ENCODE measurements at places on chromosomes 2 and 18.

- DNase-seq: no peak
Measured at GRCh38 chr2:172564376-172564775, 8.5 kb downstream of the PDK1 start.

DNA sequence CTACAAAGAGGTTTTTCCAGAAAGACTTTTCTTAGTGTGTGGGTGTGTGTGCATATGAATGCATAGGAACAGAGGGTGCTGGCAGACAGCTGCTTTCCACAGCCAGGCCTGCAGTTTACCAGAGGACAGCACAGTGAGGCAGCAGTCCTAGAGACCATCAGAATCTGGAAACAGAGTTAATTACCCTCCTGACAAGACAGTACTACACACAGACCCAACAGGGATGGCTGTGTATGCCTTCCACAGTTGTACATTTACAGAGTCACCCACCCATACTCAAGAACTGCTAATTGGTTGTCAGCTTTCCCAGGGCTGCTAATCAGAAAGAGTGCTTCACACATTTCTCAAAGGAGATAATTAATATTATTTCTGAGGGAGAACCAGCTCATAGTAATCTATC is 104.7 kb downstream of the FEZ2 start:
- DNase-seq: no peak

GRCh38 chr2:238693337-238694093 is 154.4 kb upstream of the TWIST2 start:
- no peak for DNase-seq

- no peak for DNase-seq
Measured at GRCh38 chr2:147760984-147761383, 83.8 kb upstream of the ACVR2A start.

DNA sequence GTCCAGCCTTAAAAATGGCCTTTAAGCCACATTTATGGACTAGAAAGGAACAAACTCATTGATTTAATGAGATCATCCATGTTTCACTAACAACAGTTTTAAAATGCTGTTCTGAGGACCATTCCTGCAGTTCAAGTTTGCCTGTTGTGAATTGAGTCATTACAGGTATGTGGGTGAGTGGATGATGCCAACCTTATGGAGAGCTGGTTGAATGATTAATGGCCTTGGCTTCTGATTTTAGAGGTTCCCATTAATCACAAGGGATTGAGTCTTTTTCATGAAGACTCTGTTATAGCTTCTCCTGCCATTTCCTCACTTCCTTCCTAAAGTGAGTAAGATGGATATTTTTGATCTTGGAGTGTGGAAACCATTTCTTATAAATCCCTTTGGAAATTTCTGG is 459.8 kb upstream of the SLC14A2 start:
- no peak for DNase-seq

GRCh38 chr2:181300600-181301291 is 156.4 kb upstream of the ITGA4 start:
- DNase-seq: no peak

- DNase-seq: no peak
Measured at GRCh38 chr18:72470391-72470790, 73.8 kb downstream of the CBLN2 start.

GRCh38 chr18:3885209-3885792 is 435.3 kb downstream of the TGIF1 start:
- DNase-seq: peak; percentile 14

- peak; percentile 42 for DNase-seq
Measured at GRCh38 chr2:64019083-64019974, at the start of gene VPS54. TSS of gene VPS54 (minus strand) at chr2:64019428. CDS start at chr2:63983999, 35,429 bp downstream.

DNA sequence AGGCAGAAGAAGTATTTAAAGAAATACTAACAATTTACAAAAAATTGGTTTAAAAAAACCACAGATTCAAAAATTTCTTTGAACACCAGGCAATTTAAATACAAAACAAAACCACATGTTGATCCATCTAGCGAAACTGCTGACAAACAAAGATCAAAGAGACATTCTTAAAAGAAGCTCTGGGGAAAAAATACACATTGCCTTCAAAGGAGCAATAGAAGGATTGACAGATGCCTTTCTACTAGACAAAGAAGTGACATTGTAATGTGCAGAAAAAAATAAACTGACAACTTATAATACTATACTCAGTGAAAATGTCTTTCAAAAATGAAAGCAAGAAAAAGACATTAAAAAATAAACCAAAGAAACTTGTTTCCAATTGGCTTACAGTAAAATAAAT is 12.6 kb upstream of the EIF2AK3 start:
- no peak for DNase-seq

GRCh38 chr2:230634146-230634545 is 78.5 kb upstream of the CAB39 start:
- DNase-seq: no peak

DNA sequence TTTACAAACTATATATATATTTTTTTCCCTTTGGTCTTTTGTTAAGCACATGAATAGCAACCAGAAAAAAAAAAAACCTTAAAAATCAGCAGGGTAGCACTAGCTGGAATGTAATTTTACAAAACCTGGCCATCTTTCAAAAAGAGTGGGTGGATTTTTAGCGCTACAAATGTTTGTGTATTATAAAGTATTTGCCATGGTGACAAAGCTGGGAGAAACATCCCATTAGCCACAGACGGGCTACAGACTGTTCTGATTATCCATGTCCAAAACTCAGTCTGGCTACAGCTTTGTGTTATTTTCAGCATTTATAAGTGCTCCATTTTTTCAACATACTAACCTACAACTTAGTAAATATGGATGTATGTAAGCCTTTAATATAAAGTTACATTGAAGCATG is 249.5 kb upstream of the TANK start:
- DNase-seq: no peak

DNA sequence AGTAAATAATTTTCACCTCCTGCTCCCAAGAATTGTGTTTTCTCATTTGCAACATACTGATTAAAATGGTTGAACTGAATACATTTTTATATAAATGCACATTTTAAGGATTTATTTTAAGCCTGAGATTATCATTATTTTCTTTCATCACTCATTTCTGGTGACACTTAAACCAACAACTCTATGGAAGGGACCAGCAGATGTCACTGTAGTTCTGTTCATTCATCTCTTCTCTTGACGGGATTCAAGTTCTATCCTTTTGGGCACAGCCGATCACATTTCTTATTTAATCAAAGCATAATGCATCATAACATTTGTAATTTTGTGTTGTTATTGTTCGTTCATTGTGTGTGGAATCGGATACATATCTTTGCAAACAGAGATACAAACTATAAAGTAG is 417.9 kb downstream of the HRH4 start:
- DNase-seq: no peak

DNA sequence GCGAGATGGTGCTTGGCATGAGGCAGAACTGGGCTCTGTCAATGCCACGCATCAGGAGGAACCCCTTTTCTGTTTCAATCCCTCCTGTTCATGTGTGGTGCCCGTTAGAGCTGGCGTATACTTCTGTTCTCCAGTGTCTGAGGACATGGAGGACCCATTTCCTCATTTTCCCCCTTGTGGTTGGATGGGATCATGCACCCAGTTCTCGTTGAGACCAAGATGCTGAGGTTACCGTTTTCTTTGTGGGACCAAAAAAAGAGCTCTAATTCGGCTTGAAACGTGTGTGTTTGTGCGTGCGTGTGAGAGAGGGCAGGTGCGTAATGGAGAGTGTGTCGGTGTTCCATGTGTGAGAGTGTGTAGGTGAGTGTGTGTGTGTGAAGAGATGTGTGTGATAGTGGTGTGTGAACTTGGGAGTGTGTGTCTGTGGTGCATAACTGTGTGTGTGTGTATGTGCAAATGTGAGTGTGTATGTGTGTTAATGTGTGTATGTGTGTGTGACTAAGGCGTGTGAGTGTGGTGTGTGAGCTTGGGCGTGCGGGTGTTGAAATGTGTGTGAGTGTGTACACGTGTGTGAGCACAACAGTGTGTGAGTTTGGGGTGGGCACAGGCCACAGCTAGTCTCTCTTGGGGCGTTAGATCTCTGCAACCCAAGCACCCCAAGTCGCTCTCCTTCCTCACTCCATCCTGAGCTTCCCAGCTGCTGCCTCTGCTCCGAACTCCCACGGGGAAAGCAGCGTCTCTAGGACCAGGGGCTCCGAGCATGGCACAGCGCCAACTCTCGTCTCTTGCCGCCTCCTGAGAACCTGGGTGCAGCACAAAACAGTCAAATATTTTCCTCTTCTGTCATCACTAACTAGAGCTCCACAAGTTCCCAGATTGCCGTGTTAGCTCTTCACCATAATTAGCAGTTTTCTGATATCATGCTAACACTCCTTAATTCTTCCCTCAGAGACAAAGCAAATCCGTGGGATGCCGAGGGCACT is 75.8 kb downstream of the LONRF2 start:
- no peak for DNase-seq

GRCh38 chr2:86622519-86623042 is 1.1 kb downstream of the RNF103 start:
- DNase-seq: no peak

- DNase-seq: no peak
Measured at GRCh38 chr2:178886006-178886405, 78.8 kb upstream of the TTN start.

- DNase-seq: no peak
Measured at GRCh38 chr2:216365518-216365917, 6.8 kb downstream of the MARCHF4 start.

DNA sequence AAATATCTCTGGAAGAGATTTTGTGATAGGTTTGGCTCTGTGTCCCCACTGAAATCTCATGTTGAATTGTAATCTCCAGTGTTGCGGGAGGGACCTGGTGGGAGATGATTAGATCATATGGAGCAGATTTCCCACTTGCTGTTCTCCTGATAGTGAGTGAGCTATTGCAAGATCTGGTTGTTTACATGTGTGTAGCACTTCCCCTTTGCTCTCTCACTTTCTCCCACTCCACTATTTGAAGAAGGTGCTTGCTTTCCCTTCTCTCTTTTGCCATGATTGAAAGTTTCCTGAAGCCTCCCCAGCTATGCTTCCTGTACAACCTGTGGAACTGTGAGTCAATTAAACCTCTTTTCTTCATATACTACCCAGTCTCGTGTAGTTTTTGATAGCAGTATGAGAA is 97.0 kb upstream of the FN1 start:
- DNase-seq: no peak

DNA sequence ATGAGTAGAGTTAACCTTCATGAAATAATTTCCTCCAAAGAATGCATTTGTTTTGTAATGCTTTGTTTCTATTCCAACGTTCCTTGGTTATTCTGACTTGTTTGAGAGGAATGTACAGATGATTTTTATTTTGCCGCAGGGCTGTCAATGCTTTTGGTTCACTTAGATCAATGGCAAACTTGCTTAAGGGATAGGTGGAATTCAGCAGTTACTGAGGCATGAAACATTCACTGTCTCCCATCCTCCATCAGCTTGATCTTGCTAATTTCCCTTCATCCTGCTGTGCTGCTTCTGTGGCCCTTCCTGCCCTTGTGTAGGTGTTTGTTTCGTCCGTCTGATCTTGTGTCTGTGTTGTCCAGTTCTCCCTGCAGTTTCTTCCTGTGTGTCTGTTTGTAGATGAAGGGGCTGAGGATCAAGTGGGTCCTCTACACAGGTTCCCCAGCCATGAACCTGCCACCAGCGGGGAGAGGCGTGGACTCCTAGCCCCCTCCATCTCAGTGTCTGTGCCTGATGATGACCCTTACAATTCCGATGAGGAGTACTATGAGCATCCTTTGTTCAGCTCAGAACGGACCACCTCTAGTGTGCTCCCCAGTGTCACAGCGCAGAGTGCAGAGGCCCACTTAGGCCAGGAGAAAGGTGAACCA is 84.2 kb upstream of the UNC80 start:
- DNase-seq: no peak

- no peak for DNase-seq
Measured at GRCh38 chr2:114499101-114499500, 56.7 kb downstream of the DPP10 start.

- no peak for DNase-seq
Measured at GRCh38 chr18:63753676-63754075, 21.5 kb upstream of the SERPINB7 start.

DNA sequence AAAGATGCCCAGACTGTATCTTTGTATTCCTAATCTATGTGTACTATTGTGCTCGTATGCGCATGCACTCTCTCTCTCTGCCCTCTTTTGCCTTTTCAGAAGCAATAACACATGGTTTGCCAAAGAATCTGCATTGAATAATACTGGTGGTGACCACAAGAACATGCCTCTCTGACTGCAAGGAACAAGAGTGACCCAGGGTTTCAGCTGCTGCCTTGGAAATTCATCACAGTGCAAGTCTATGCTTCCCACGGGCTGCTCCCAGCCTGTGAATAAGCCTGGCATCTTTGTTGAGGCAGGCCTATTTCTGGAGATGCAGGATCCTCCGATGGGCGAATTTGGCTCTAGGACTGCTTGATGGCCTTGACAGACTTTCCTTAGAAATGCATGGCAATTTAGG is 689.4 kb upstream of the FANCL start:
- DNase-seq: no peak

GRCh38 chr18:67924656-67925055 is 408.1 kb upstream of the DSEL start:
- DNase-seq: no peak

GRCh38 chr18:8822643-8823042 is 117.3 kb downstream of the MTCL1 start:
- DNase-seq: no peak

- DNase-seq: no peak
Measured at GRCh38 chr18:9835825-9836224, 49.9 kb upstream of the TXNDC2 start.

DNA sequence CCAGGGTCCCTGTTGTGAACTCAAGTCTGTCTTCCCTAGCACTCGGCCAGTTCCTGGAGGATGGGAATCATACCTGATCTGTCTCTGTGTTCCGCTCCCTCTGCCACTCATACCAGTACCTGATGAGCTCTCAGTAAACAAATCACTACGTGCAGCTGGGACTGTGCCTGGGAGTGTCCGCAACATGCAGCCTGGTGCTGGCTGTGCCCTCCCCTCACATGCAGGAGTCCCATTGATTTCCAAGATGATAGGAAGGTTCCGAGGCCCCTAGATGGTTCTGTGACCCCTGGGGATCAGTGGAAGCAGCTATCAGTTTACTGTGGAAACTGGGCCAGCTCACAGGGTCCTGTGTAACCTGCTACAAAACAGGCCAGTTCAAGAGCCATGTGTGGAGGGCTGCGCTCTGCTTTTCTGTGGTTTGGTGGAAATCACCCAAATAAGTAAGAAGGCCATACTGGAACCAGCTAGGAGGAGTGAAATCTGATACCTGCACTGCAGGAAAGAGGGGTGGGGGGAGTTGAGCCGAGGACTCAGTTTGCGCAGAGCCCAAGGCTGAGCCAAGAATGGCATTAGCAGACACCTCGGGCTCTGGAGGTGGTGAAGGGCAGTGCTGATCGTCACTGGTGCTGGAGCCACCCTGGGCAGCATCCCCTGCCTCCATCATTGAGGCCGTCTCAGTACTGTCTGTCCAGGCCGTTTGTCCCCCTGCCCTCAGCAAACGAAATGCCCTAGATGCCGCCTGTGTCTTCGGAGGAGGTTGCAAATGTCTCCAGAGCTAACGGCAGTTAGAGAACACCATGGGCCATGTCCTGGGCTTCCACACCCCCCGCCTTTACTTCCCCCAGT is 93.3 kb downstream of the KLHL29 start:
- DNase-seq: no peak

DNA sequence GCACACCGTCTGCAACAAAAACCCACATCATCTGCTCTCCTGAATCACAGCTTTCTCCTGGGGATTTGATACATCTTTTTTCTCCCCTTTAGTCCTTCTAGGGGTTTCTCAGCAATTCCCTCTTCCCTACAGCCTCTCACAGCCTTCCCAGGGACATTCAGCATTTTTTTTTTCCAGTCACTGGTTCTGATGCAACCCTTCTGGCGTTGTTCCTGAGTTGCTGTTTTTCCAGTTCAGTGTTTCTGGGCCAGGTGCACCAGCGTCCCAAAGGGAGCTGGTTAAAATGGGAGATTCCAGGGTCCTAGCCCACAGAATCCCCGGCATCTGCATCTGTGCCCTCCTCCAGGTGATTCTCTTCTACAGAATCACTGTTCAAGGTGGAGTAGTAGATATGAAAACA is 36.1 kb downstream of the ADCY3 start:
- no peak for DNase-seq

Data from GM12891 (cell line).